H7 (cell line): ENCODE measurements at places on chromosomes 12 and 14. TPM values are rescaled to one million over a fixed set of nuclear protein-coding genes. Genes with fewer than 3 reads are reported as not detected.
A peak's percentile ranks its signal among the peaks of the same experiment; 100 is the strongest.

SYNDIG1L gene
- 0.48 and 0.76 TPM in 2 replicates for total RNA-seq

DNA sequence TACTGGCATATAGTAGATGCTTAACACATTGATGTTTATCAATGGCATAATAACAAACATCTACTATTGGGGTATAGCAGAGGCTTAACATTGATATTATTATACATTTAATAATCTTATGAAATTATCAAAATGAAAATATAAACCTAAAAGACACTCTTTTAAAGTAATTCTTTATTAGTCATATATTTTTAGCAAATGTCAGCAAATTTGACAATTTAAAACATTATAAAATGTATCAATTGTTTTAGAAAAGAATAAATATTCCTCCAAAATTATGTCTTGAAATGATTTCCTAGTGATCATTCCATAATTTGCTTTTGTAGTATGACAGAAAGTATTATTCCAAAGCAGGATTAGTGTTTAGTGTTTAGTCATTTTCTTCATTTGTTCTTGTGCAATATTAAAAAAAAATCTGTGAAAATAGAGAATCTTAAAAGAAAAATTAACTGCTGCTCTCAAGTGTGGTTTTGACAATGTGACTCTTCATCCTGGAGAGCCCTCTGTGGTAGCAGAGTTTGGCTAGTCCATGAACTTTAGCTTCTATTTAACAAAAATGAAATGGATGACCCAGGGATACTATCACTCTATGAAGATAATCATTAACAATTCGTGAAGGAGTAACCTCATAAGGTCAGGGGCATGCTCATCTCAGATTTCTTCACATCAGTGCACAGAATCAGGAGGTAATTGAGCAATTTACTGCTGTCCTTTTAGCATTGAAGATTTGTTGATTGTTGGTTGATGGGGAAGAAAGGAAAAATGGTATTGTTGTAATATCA is 1018.5 kb downstream of the LRFN5 start:
- DNase-seq = no peak

DNA sequence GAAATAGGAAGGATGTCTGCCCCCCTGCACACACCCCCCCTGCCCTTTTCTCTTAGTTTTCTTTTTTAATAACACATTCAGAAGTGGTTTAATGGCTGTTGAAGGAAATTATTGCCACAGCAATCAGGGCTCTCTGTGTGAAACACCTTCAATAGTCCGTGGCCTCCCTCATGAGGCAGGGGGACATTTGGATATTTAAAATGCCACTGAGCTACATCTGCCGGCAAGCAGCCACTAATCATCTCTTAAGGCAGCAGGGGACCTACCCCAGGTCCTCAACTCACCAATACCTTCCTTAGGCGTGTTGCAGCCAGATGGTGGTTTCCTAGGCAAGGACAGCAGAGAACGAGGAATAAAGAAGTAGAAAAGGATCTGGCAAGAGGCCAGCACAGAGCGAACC is 283.2 kb downstream of the TTC8 start:
- no peak for DNase-seq

- DNase-seq = no peak
Observed at GRCh38 chr12:128830505-128830893, 6.7 kb upstream of the SLC15A4 start.

ENDOU gene
- not detected in 2 replicates for total RNA-seq

DNA sequence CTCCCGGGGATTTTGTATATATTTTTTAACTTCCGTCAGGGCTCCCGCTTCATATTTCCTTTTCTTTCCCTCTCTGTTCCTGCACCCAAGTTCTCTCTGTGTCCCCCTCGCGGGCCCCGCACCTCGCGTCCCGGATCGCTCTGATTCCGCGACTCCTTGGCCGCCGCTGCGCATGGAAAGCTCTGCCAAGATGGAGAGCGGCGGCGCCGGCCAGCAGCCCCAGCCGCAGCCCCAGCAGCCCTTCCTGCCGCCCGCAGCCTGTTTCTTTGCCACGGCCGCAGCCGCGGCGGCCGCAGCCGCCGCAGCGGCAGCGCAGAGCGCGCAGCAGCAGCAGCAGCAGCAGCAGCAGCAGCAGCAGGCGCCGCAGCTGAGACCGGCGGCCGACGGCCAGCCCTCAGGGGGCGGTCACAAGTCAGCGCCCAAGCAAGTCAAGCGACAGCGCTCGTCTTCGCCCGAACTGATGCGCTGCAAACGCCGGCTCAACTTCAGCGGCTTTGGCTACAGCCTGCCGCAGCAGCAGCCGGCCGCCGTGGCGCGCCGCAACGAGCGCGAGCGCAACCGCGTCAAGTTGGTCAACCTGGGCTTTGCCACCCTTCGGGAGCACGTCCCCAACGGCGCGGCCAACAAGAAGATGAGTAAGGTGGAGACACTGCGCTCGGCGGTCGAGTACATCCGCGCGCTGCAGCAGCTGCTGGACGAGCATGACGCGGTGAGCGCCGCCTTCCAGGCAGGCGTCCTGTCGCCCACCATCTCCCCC is 777 bp downstream of the ASCL1 start:
- DNase-seq = peak; percentile 87

GRCh38 chr12:89352492-89353187 is at the start of gene DUSP6:
Gene DUSP6, minus strand, starts transcription at chr12:89352501. Its CDS starts 462 bp downstream, at chr12:89352039.
- peak; percentile 94 for DNase-seq

- no peak for DNase-seq
Observed at GRCh38 chr14:32190673-32191072, 11.2 kb upstream of the RNU6-7 start.

GRCh38 chr12:68439368-68440045 is 107.3 kb upstream of the MDM1 start:
- DNase-seq = no peak

DNA sequence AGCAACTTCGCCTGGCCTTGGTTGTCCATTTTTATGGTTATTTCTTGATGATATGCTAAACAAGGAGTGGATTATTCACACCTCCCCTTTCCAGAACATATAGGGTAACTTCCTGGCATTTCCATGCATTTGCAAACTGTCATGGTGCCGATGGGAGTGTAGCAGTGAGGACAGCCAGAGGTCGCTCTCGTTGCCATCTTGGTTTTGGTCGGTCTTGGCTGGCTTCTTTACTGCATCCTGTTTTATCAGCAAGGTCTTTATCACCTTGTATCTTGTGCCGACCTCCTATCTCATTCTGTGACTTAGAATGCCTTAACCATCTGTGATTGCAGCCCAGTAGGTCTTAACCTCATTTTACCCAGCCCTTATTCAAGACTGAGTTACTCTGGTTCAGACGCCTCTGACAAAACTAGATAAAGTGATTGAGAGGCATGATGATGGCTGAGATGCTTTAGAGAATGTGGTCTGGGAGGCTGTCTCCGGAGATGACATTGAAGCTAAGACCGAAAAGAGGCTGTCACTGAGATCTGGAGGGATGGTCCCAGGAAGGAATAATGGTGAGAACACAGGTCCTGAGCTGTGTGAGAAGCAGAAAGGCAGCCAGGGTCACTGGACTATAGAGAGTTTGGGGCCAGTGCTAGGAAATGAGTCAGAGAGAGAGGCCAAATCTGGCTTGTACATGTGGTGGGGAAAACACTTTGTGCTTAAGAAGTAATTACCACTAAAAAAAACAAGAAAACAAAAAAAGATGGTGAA is 2.9 kb downstream of the GLT1D1 start:
- DNase-seq = no peak

DNA sequence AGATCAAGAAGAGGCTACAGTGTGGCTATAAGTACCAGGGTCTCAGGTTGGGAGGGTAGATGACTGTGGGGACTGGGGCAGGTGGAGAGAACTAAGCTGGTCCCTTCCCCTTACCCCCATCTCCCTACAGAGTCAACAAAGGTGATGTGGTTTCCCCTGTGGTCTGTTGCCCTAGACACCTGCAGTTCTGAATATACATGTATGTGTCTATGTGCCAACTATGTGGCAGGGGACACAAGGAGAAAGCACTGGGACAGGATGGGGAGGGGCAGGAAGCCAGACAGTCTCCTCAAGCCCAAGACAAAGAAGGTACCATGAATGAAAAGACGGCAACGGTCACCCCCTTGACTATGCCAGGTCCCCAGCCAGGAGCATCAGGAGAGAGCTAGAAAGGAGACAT is 4.5 kb upstream of the HDAC7 start:
- DNase-seq = no peak

- no peak for DNase-seq
Observed at GRCh38 chr14:26394150-26394810, 203.6 kb downstream of the NOVA1 start.

- DNase-seq = peak; percentile 81
Observed at GRCh38 chr12:55720894-55721444, 776 bp downstream of the RDH5 start.
